ENCODE measurements at places on chromosomes 3 and 15.

GRCh38 chr3:151159806-151160205, 43.2 kb downstream of the GPR171 start:
- DNase-seq, result no peak

DNA sequence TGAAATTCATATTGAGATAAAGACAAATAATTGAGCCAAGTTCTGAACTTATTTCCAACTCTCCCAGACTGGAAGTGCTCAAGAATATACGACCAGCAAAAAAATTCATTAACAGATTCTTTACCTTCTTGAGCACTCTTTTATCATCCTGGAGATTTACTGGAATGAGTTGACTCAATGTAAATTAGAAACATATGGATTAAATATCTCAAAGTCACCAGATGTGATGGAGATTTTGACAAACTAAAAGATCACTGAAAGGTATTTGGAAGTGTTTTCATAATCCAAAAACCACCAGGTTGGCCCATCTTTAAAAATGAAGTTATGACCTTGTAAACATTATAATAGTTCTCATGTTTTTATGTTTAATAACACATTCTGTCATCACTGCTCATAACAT, 433.2 kb upstream of the RASGRP1 start:
- no peak for DNase-seq

DNA sequence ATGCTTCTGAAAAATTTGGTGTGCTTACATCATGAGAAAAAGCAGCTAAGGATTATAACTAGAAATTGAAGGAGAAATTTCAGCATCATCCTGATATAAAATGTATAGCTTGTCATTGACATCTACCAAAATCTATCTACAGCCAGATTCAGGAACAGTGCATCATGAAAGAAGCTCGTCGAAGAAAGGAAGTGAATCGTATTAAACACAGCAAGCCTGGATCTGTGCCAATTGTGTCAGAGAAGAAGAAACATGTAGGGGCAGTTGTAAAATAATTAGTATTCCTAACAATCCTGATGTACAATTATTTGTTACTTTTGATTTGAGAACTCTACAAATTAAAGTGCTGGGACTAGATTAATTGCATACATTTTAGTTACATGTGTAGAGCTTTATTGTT, 37.2 kb downstream of the AP4E1 start:
- no peak for DNase-seq

GRCh38 chr3:25728101-25728500, 55.1 kb downstream of the NGLY1 start:
- DNase-seq, result no peak

DNA sequence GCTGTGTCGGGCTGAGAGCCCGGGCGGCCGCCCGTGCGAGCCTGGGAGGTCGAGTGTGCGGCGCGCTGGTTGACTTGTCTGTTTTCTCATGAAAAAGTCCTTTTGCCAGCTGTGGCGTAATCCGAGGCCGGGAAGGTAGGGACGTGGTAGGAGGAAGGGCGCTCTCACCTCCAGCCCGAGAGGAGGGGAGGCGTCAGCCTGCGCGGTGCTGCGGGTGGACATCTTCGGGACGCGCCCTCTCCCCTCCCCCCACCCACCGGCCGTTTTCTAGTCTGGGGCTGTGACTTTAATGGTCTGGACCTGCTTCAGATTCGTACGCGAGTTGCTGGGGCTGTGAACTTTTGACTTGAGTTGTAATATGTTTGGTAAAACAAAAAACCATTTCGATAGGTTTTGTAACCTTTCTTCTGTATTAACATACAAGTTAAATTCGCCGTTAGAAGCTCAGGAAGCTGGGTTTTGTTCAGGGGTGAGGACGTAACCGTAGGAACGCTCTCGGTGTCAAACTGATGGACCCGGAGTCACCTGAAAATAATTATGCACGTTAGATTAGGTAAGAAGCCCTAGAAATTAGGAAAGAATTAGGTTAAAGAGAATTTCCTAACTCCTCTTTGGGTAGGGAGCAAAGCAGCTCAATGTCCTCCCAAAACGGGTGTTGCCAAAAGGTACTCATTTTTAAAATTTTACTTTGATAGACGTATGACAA, 762 bp downstream of the NCK1 start:
- DNase-seq, result no peak

GRCh38 chr3:32354362-32354778, 37.3 kb upstream of the CMTM7 start:
- no peak for DNase-seq
